Breast epithelium (tissue), 4 donors: ENCODE measurements at places on chromosomes 7 and 10.
A peak's percentile ranks its signal among the peaks of the same experiment; 100 is the strongest.

- no peaks in the 10 kb centered on the region for H3K4me1 ChIP-seq
- H3K27me3 ChIP-seq, result no peaks in the 10 kb centered on the region
- DNase-seq, result no peak
- H3K36me3 ChIP-seq, result no peaks in the 10 kb centered on the region
Measured at GRCh38 chr7:24299192-24299591, 15.2 kb downstream of the NPY start.

DNA sequence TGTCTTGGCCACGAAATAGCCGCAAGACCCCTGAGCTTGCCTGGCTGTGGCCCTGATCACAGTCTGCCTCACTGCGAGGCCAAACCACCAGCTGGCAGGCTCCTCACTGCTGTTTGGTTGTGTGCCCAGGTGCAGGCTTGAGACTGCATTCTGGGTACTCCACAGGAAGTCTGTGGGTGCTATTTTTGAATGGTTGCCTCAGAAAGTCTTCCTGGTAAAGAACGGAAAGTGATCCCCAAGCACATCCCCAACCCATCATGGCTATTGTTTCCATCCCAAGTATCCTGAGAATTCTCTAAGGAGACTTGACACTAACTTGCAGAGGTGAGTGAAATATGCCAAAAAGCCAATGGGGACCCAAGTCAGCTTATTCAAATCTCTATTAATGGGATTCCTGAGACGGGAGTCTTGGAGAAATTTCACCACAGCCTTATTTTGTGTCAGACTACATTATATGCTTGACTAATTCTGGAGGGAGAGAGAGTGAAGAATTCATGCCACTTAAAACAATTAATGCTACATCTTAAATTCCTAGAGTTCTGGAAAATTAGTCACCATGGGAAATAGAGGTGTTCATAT is 170.9 kb downstream of the RAMP3 start:
- no peaks in the 10 kb centered on the region for H3K4me1 ChIP-seq
- no peak overlapping the region for H3K4me3 ChIP-seq

DNA sequence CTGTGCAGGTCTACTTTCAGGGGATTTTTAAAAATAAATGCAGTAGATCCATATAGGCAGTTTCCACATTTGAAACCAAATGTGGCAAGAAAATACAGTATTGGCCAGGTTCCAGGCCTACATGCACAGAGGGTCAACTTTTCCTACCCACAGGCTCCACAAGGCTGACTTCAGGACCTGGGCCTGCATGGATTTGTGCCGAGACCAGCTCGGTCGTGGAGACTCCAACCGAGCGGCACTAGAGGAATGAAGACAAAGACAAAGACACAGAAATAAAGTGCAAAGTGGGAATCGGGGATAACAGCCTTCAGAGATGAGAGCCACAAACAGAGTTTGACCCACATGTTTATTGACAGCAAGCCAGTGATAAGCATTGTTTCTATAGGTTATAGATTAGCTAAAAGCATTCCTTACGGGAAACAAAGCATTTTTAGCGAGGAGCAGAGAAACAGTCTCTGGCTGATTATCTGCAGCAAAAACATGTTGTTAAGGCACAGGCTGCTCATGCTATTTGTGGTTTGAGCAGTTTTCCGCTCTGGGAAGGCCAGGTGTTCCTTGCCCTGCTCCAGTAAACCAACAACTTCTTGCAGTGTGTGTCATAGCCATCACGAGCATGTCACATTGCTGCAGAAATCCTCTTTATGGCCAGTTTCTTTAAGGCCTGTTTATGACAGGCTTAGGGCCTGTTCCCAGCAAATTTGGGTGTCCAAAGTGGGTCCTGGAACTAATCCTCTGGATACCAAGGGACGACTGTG is 52.6 kb downstream of the ZNF37A start:
- H3K4me3 ChIP-seq, result no peak overlapping the region
- no peaks in the 10 kb centered on the region for H3K4me1 ChIP-seq
- no peak for DNase-seq
- no peaks in the 10 kb centered on the region for H3K27me3 ChIP-seq
- no peaks in the 10 kb centered on the region for H3K36me3 ChIP-seq

GRCh38 chr7:125444864-125445263 is 515.2 kb upstream of the POT1 start:
- H3K27me3 ChIP-seq, result no peaks in the 10 kb centered on the region
- H3K4me1 ChIP-seq, result no peaks in the 10 kb centered on the region
- DNase-seq, result no peak

DNA sequence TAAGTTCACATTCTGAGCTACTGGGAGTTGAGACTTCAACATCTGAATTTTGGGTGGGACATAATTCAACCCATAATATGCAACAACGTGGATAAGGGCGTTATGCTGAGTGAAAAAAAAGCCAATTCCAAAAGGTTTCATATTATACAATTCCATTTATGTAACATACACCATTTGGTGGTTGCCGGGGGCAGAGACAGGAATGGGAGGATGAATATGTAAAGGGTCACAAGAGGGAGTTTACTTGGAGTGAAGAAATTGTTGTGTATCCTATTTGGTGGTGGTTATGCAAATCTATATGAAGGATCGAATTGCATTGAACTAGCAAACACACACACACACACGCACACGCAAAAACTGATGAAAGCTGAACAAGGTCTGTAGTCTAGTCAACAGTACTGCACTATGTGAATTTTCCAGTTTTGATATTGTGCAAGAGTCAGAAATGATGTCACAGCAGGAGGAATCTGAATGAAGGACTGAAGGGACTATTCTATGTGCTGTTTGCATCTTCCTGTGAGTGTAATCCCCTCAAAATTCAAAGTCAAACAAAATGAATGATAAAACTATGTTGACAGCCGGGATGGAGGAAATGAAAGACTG is 249.2 kb upstream of the HABP2 start:
- H3K27ac ChIP-seq, result no peak overlapping the region
- no peak for DNase-seq
- H3K4me1 ChIP-seq, result no peaks in the 10 kb centered on the region
- no peak overlapping the region for H3K4me3 ChIP-seq

DNA sequence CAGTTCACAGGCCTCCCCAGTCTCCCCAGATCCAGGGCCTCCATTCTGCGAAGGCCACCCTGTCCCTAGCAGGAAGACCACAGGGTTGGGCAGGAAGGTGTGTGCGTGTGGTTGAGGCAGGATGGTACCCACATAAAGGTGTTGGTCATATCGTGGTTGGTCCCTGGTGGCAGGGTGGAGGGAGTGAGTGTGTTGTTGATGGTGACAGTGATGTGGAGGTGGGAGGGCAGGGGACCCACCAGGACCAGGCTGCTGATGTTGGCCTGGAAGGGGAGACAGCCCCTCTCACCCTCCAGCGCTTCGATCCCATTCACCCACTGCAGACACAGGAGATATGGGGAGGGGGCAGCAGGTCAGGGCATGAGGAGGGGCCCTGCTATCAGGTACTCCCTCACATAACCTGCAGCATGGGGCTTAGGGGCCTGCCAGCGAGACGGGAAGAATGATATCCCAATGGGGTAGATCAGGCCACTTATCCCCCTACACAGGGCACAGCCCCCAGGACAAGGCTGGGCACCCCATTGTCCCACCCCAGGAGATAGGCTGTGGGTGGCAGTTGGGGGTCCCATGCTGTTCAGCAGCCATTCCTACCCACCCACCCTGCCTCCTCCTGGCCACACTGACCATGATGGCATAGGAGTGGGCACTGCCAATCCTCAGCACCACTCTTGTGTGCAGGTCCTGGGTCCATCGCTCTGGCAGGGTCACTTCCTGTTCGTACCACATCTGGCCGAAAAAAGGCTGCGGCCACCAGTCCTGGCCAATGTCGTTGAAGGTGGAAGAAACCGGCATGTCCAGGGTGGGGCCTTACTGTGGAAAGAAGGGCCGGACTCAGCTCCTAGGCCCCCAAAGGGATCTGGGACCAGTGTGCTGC is 69.0 kb upstream of the ZNF479 start:
- H3K4me1 ChIP-seq, result no peaks in the 10 kb centered on the region
- H3K27ac ChIP-seq, result no peak overlapping the region
- no peak overlapping the region for H3K4me3 ChIP-seq
- H3K27me3 ChIP-seq, result no peaks in the 10 kb centered on the region

- H3K4me1 ChIP-seq, result no peaks in the 10 kb centered on the region
- no peak overlapping the region for H3K27ac ChIP-seq
- H3K27me3 ChIP-seq, result no peaks in the 10 kb centered on the region
- no peak for DNase-seq
- no peaks in the 10 kb centered on the region for H3K36me3 ChIP-seq
Measured at GRCh38 chr10:20185116-20185515, 368.9 kb downstream of the PLXDC2 start.

DNA sequence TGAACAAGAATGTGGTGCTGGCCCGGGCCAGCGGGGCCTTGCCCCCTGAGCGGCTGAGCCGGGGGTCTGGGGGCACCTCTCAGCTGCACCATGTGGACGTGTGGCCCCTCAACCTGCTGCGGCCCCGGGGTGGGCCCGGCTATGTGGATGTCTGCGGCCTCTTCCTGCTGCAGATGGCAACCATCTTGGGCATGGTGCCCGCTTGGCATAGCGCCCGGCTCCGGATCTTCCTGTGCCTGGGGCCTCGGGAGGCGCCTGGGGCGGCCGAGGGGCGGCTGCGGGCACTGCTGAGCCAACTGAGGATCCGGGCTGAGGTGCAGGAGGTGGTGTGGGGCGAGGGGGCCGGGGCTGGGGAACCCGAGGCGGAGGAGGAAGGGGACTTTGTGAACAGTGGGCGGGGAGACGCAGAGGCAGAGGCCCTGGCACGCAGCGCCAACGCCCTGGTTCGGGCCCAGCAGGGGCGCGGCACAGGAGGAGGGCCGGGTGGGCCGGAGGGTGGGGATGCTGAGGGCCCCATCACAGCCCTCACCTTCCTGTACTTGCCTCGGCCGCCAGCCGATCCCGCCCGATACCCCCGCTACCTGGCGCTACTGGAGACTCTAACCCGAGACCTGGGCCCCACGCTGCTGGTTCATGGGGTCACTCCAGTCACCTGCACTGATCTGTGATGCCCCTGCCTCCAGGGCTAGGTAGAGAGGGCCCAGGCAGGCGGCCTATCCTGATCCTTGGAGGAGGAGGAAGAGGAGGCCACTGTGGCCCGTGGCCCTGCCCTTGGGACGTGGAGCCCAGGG is 1.1 kb upstream of the TRIP6 start:
- H3K4me1 ChIP-seq, result peaks cover 12% of the 10 kb centered on the region
- peaks cover 3% of the 10 kb centered on the region for H3K36me3 ChIP-seq
- peak overlapping the region; percentile 97 for H3K4me3 ChIP-seq
- peak; percentile 74 for DNase-seq
- peak overlapping the region; percentile 100 for H3K27ac ChIP-seq

GRCh38 chr7:91289633-91290254 is 25.5 kb downstream of the FZD1 start:
- no peak overlapping the region for H3K4me3 ChIP-seq
- no peaks in the 10 kb centered on the region for H3K4me1 ChIP-seq
- H3K27ac ChIP-seq, result peak overlapping the region; percentile 36
- DNase-seq, result no peak
- H3K36me3 ChIP-seq, result no peaks in the 10 kb centered on the region

DNA sequence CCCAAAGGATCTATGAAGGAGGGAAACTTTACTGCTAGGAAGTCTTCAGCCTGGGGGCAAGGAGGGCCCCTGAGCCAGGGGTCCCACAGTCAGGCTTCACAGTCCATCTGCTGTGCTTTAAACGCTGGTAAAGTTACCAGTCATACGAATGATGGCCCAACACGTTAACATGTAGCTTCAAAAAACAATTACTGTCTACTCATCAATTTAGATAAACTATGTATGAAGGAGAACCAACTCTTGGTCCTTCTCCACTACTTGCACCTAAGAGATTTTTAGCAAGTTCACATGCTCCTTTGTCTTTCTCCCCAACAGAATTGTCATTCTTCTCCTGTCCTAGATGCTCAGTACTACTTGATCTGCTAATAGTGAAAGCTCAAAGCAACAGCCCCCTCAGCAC is 16.6 kb downstream of the JCAD start:
- H3K4me1 ChIP-seq, result no peaks in the 10 kb centered on the region
- no peaks in the 10 kb centered on the region for H3K36me3 ChIP-seq
- H3K27me3 ChIP-seq, result no peaks in the 10 kb centered on the region

GRCh38 chr10:63013755-63014154 is 119.4 kb upstream of the NRBF2 start:
- no peak overlapping the region for H3K27ac ChIP-seq
- H3K4me1 ChIP-seq, result no peaks in the 10 kb centered on the region
- H3K36me3 ChIP-seq, result no peaks in the 10 kb centered on the region
- H3K4me3 ChIP-seq, result no peak overlapping the region

GRCh38 chr7:17462131-17462631 is 163.7 kb downstream of the AHR start:
- H3K27ac ChIP-seq, result no peak overlapping the region
- no peaks in the 10 kb centered on the region for H3K27me3 ChIP-seq
- no peaks in the 10 kb centered on the region for H3K36me3 ChIP-seq
- no peaks in the 10 kb centered on the region for H3K4me1 ChIP-seq
- no peak for DNase-seq

DNA sequence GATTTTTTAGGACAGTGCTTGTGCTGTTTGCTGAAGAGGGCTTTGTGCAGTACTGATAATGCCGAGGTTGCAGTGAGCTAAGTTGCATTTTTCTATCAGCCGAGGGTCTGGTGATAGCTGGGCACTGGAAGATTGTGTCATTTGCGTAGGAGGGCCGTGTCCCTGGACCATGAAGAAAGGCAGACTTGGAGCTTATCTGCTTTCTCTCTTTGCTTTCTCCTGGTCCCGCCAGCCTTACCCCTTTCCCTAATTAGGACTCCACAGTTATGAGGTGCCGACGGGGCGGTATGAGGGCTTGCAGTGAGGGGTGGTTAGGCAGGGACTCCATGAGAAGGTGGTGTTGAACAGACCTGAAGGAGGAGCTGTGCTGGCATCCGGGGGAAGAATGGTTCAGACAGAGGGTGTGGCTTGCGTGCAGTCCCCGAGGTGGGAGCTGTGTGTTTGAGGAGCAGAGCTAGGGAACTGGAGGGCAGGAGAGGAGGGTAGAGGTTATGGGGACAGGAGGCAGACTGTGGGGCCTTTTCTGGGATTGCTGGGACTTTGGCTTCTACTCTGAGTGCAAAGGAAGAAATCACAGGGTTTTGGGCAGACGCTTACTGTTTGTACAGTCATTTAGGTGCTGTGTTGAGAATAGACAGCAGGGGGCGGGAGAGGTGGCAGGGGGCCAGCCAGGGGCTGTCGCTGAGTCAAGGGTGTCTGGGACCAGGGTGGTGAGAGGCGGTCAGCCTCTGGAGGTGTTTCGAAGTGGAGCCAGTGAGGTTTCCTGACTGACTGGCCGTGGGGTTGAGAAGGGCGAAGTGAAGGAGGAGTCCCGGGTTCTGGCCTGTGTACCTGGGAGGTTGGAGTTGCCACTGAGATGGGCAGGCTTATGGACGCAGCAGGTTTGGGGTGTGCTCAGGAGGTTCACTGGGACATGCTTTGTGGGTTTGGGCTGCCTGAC is 43.4 kb downstream of the PRF1 start:
- H3K4me3 ChIP-seq, result no peak overlapping the region
- no peaks in the 10 kb centered on the region for H3K27me3 ChIP-seq
- no peaks in the 10 kb centered on the region for H3K36me3 ChIP-seq
- DNase-seq, result no peak

DNA sequence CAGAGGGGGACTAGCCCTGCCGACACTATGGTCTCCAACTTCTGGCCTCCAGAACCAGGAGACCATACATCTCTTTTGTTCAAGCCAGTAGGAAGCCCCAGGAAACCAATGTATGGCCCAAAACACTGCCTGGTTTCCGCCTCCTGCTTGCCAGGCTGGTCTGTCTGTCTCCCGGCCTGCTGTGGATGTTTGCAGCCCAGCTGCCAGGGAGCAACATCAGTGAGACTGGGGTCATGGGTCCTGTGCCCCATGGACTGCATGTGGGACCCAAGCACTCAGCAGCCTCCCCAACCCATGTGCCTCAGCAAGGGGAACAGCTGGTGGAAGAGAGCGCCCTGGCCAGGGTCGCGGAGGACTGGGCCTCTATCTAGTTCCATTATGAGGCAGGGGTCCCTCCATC is 33.4 kb upstream of the NUB1 start:
- no peaks in the 10 kb centered on the region for H3K36me3 ChIP-seq
- no peak for DNase-seq
- H3K27me3 ChIP-seq, result peaks cover 3% of the 10 kb centered on the region
- no peak overlapping the region for H3K27ac ChIP-seq
- H3K4me1 ChIP-seq, result no peaks in the 10 kb centered on the region
- H3K4me3 ChIP-seq, result no peak overlapping the region
